ENCODE measurements at places on chromosomes 4 and X.

- DNase-seq = no peak
These were observed 15.0 kb downstream of the TRPC5 start for GRCh38 chrX:112067601-112068000.

- DNase-seq = no peak
These were observed 621.5 kb upstream of the HTR2C start for GRCh38 chrX:113962343-113962742.

GRCh38 chr4:170698334-170698733, 608.6 kb upstream of the AADAT start:
- no peak for DNase-seq

GRCh38 chrX:45261005-45261404, 60.3 kb upstream of the DIPK2B start:
- DNase-seq = no peak

DNA sequence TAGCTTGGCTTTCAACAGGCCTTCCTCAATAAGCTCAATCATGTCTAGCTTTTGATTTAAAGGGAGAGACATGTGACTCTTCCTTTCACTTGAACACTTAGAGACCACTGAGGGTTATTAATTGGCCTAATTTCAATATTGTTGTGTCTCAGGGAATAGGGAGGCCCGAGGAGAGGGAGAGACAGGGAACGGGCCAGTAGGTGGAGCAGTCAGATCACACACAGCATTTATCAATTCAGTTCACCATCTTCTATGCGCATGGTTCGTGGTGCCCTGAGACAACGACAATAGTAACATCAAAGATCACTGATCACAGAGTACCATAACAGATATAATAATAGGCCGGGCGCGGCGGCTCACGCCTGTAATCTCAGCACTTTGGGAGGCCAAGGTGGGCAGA, 17.8 kb downstream of the ZNF81 start:
- DNase-seq = no peak

All from skeletal muscle cell (primary cell).